ENCODE measurements at places on chromosomes 16 and 17. TPM values are rescaled to one million over a fixed set of nuclear protein-coding genes. Genes with fewer than 3 reads are reported as not detected.

GRCh38 chr16:59289151-59289550 lies 555.0 kb upstream of the GOT2 start:
- no peaks in the 10 kb centered on the region for H3K4me1 ChIP-seq
- no peaks in the 10 kb centered on the region for H3K27me3 ChIP-seq
- no peak overlapping the region for H3K27ac ChIP-seq
- H3K4me3 ChIP-seq = no peak overlapping the region
- no peak for DNase-seq

DNA sequence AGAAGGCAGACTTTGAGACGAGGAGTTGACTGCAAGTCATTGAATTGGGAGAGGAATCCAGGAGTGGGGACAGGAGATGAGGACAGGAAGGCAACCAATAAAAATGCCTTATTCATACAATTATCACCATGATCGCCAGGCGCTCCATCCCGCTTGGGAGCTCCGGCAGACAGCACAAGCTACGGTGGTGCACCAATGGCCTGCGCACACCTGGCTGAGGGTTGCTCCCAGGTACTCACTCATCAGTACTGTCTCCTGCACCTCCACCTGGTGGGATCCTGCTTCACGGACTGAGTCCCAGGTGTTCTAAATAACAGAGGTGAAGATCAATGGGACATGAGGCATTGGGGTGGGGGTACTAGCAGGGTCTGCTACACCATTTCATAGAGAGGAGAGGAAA lies 160.0 kb upstream of the TNRC6C start:
- DNase-seq = no peak
- H3K27me3 ChIP-seq = no peaks in the 10 kb centered on the region
- no peak overlapping the region for H3K27ac ChIP-seq
- no peak overlapping the region for H3K4me3 ChIP-seq

DNA sequence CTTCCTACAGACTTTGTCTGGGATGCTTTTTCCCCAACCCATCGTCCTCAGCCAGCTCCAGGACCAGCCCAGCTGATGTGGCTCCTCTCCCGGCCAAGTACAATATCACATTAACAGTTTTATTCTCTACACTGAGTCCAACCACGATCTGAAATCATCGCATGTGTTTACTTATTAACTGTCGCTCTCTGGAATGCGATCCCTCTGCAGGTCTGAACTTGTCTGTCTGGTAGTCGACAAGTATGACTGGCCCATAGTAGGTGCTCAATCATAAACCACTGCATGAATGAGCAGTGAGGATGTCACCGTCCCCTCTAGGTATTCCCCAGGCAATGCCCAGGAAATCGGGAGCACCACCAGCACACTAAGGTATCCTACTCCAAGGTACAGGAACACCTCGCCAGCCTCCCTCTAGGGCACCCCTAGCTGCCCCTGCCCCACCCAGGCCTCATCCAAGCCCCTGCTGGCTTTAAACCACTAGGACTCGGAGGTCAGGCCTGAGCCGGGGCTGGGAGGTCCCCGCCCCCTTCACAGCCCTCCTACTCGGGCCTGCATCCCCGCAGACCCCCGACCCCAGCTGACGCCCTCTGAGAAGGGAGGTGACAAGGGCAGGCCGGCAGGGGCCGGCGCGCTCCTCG lies 27.7 kb downstream of the RTN4RL1 start:
- H3K27ac ChIP-seq = peak overlapping the region; percentile 89
- H3K27me3 ChIP-seq = no peaks in the 10 kb centered on the region
- H3K4me1 ChIP-seq = peaks cover 21% of the 10 kb centered on the region

Gene NPIPA7
- 3.5 TPM for total RNA-seq

Gene KCNH4
- under 0.01 TPM for total RNA-seq

DNA sequence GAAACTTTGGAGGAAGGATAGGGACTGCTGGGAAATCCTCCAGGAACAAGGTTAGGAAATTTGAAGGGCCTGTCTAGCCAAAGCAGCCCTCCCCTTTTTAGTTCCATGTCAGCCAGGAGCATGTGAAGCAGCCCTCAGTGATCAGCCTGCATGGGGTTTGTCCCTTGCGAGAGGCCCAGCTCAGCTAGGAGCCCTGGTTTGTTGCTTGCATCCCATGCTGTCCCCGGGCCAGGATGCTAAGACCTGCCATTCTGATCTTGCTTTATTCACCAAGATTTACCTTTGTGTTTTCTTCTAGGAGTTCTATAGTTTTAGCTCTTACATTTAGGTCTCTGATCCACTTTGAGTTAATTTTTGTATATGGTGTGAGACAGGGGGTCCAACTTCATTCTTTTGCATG lies 27.6 kb downstream of the CLUAP1 start:
- no peak overlapping the region for H3K4me3 ChIP-seq
- peak; percentile 17 for DNase-seq
- H3K36me3 ChIP-seq = no peaks in the 10 kb centered on the region
- no peak overlapping the region for H3K27ac ChIP-seq

DNA sequence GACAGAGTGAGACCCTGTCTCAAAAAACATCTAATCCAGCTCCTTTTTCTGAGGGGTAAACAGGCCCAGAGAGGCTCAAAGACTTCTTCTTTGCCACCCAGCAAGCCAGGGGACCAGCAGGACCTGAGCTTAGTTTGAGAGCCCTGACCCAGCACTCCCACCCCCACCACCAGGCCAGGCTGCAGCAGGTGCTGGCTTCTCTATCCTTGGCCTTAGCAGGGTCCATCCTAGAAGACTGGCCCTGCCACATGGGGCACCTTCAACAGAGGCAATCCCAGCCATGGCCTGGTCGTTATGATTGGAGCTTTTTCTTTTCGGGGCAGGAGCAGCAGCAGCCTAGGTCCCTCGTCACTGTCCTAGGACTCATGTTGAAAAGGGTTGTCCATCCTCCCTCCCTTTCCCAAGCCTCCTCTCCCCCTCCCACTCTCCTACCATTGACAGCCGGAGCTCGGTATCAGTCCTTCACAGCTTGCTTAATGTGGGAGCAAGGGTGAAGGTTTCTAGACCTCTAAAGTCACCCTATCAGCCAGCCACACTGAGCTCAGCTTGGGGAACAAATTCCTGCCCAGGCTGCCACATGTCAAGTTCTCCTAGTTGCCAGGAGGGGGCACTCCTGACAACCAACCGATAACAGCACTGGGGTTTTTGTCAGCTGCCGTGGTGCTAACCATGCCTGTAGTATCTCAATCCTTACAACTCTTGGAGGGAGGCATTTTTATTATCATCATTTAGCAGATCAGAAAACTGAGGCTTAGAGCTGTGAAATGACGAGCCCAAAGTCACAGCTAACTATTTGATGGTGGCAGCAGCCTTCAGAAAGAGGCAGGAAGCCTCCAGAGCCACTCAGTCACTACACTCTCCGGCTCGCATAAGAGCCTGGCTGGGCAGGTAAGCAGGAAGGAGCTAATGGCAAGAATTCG lies 11.2 kb downstream of the MRPL27 start:
- no peak for DNase-seq
- no peaks in the 10 kb centered on the region for H3K4me1 ChIP-seq
- H3K27me3 ChIP-seq = no peaks in the 10 kb centered on the region

GRCh38 chr16:25575363-25575762 lies 116.4 kb upstream of the HS3ST4 start:
- no peak for DNase-seq
- H3K36me3 ChIP-seq = no peaks in the 10 kb centered on the region
- no peaks in the 10 kb centered on the region for H3K27me3 ChIP-seq
- no peaks in the 10 kb centered on the region for H3K4me1 ChIP-seq
- no peak overlapping the region for H3K4me3 ChIP-seq

GRCh38 chr16:47377154-47377553 lies 83.7 kb downstream of the ITFG1 start:
- H3K27ac ChIP-seq = no peak overlapping the region
- no peaks in the 10 kb centered on the region for H3K36me3 ChIP-seq
- H3K4me3 ChIP-seq = no peak overlapping the region

DNA sequence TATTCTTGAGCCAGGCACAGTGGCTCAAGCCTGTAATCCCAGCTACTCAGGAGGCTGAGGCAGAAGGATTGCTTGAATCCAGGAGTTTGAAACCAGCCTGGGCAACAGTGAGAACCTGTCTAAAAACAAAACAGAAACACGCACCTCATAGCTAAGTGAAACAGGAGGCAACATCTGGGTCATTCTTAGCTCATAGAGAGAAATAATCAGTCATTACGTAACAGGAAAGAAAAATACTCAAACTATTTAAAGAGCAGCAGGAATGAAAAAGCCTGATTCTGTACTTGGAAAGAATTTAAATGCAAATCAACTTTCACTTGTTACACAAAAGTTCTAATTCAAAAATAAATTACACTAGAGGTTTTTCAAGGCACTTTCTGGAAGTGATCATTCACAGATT lies 17.2 kb downstream of the CHCT1 start:
- H3K4me1 ChIP-seq = no peaks in the 10 kb centered on the region
- no peaks in the 10 kb centered on the region for H3K27me3 ChIP-seq
- H3K4me3 ChIP-seq = no peak overlapping the region
- no peaks in the 10 kb centered on the region for H3K36me3 ChIP-seq

Gene HOXB6
- 24.9 TPM for total RNA-seq

- H3K36me3 ChIP-seq = no peaks in the 10 kb centered on the region
- DNase-seq = peak; percentile 68
- H3K27me3 ChIP-seq = no peaks in the 10 kb centered on the region
- no peak overlapping the region for H3K4me3 ChIP-seq
- H3K27ac ChIP-seq = peak overlapping the region; percentile 93
- H3K4me1 ChIP-seq = peaks cover 16% of the 10 kb centered on the region
Measured at GRCh38 chr16:81612351-81613163, 166.5 kb upstream of the PLCG2 start.

Gene CA5A
- total RNA-seq = not detected

Gene HS3ST3A1
- total RNA-seq = 0.66 TPM

GRCh38 chr17:81973432-81973831 lies 4.0 kb upstream of the ASPSCR1 start:
- H3K4me3 ChIP-seq = no peak overlapping the region
- H3K27me3 ChIP-seq = no peaks in the 10 kb centered on the region
- DNase-seq = no peak

Gene C16orf86
- total RNA-seq = 18.1 TPM

DNA sequence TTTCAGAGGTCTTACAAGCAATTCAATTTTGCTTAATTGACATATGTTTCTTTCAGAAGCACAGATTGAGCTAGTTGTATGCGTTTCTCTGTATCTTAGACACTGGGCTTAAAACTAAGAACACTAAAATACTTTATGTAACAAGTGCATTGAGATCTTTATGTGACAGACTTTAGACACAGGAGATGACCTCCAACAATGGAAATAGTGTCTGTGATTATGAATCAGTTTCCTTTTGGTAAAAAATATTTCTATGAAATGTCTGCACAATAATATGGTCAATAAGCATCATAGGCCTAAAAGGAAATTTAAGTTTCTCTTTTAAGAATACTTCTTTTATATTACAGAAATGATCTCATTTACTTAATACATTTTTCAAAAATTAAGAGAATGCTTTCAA lies 153.2 kb downstream of the SKAP1 start:
- H3K36me3 ChIP-seq = no peaks in the 10 kb centered on the region
- no peaks in the 10 kb centered on the region for H3K4me1 ChIP-seq
- no peak overlapping the region for H3K27ac ChIP-seq
- no peak overlapping the region for H3K4me3 ChIP-seq
- H3K27me3 ChIP-seq = no peaks in the 10 kb centered on the region

- H3K4me1 ChIP-seq = no peaks in the 10 kb centered on the region
- no peaks in the 10 kb centered on the region for H3K27me3 ChIP-seq
Measured at GRCh38 chr17:71625330-71625729, 495.5 kb upstream of the SOX9 start.

Gene DBNDD1
- 7.9 TPM for total RNA-seq

DNA sequence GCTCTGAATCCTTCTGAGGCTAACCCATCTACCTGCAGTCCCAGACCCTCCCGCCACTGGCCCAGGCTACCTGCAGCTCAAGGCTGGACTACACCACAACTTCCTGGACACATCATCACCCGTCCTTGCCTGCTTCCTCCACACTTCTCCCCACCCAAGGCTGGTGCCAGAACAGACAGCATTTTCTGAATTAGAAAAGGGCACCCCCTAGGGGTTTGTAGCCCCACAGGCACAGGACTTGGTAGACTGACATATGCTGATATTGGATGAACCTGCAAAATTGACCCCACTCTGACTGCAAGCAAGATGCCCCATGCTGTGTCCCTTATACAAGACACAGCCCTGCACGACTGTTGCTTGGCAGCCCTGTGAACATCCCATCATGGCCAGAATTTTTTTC lies 271.5 kb upstream of the C16orf82 start:
- no peak overlapping the region for H3K4me3 ChIP-seq
- H3K27ac ChIP-seq = no peak overlapping the region
- DNase-seq = no peak
- no peaks in the 10 kb centered on the region for H3K27me3 ChIP-seq

- no peak for DNase-seq
- H3K27ac ChIP-seq = no peak overlapping the region
- H3K4me3 ChIP-seq = no peak overlapping the region
- no peaks in the 10 kb centered on the region for H3K4me1 ChIP-seq
Measured at GRCh38 chr16:68954911-68955635, 111.7 kb downstream of the TANGO6 start.

All from breast epithelium (tissue), 4 donors.